ENCODE measurements at places on chromosomes 7 and 10. TPM values are rescaled to one million over a fixed set of nuclear protein-coding genes. Genes with fewer than 3 reads are reported as not detected.

DNA sequence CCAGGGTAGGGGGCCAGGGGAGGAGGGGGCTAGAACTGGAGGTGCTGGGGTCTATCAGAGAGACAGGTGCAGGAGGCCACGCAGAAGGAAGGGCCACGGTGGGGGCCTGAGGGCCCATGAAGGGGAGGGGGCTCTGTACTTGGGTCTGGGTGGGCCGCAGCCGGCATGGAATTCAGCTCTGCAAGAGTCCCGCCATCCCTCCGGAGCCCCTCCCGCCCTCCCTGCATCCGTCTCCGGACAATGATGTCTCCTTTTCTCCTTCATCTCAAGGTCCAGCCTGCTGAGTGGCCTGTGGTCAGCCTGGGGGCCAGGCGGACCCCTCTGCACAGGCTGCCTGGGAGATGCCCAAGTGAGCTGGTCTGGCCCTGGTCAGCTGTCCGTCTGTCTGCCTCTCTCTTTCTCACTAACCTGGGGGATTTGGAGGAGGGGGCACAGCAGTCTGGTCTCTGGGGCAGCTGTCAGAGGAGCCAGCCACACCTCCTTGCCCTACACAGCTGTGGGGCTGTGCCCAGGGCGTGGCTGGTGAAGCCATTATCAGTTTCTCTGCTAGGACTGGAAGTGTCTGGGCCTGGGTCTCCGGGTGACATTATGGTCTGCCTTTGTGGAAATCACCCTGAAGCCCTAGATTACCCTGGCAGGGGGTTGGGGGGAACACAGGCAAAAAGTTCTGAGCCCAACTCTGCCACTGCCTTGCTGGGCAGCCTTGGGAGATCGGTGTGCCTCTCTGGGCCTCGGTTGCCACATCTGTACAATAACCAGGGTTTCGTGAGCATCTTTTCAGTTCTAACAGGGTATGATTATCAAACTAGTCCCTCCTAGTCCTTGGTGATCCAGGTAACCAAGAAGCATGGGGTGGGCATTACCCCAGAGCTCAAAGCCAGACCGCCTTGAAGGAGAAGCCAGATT is 19.0 kb upstream of the HSPB1 start:
- H3K27ac ChIP-seq, result no peak overlapping the region
- no peaks in the 10 kb centered on the region for H3K27me3 ChIP-seq
- peaks cover 23% of the 10 kb centered on the region for H3K4me1 ChIP-seq
- no peaks in the 10 kb centered on the region for H3K36me3 ChIP-seq
- peak overlapping the region; percentile 59 for H3K4me3 ChIP-seq

- peaks cover 27% of the 10 kb centered on the region for H3K4me1 ChIP-seq
- H3K36me3 ChIP-seq, result no peaks in the 10 kb centered on the region
- DNase-seq, result no peak
- no peaks in the 10 kb centered on the region for H3K27me3 ChIP-seq
These were observed 57.0 kb upstream of the DNAJB6 start for GRCh38 chr7:157279741-157280215.

- H3K4me3 ChIP-seq, result no peak overlapping the region
- H3K4me1 ChIP-seq, result peaks cover 25% of the 10 kb centered on the region
- no peaks in the 10 kb centered on the region for H3K27me3 ChIP-seq
- H3K36me3 ChIP-seq, result peaks cover 10% of the 10 kb centered on the region
- H3K27ac ChIP-seq, result no peak overlapping the region
These were observed 104.5 kb downstream of the SMURF1 start for GRCh38 chr7:99039384-99039891.

- H3K27ac ChIP-seq, result no peak overlapping the region
- H3K4me1 ChIP-seq, result peaks cover 11% of the 10 kb centered on the region
- no peaks in the 10 kb centered on the region for H3K36me3 ChIP-seq
- H3K27me3 ChIP-seq, result 0 out of 2 replicates have a peak, but pooled peaks cover 2% of the 10 kb centered on the region
These were observed 545 bp downstream of the NACAD start for GRCh38 chr7:45088146-45088701.

DNA sequence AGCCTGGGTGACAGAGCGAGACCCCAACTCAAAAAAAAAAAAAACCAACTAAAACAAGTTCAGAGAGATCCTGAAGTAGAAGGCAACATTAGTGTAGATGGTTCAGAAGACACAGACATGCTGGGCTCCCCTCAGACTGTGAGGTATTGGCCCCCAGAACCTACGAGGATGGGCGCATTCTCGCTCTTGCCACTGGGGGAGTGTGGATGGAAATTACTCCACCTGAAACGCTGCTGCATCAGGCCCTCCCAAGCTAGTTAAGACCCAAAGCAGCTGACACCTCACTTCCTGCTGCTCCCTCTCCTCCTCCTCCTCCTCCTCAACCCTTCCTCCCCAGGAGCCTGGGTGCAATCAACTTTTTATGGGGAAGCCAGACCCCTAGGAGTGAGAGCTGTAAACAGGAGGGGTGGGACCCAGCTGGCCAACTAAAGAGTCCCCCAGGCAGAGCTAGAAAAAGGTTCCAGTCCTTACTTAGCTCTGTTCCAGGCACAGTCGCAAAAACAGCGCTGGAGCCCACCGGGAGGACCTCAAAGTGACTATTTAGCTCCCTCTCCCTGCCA is 7.4 kb downstream of the SH3PXD2A start:
- H3K36me3 ChIP-seq, result no peaks in the 10 kb centered on the region
- DNase-seq, result no peak
- H3K27me3 ChIP-seq, result no peaks in the 10 kb centered on the region
- peaks cover 32% of the 10 kb centered on the region for H3K4me1 ChIP-seq
- no peak overlapping the region for H3K4me3 ChIP-seq
- no peak overlapping the region for H3K27ac ChIP-seq

GRCh38 chr7:97130417-97131139 is 13.1 kb downstream of the SDHAF3 start:
- H3K4me3 ChIP-seq, result no peak overlapping the region
- DNase-seq, result no peak
- no peaks in the 10 kb centered on the region for H3K27me3 ChIP-seq
- H3K27ac ChIP-seq, result no peak overlapping the region
- H3K36me3 ChIP-seq, result no peaks in the 10 kb centered on the region

The AIFM2 gene
- 16.6 TPM for total RNA-seq

The PTF1A gene
- not detected for total RNA-seq

The STAG3 gene
- total RNA-seq, result 1.7 TPM

GRCh38 chr7:94088560-94088959 is 84.4 kb upstream of the BET1 start:
- H3K27me3 ChIP-seq, result peaks cover 3% of the 10 kb centered on the region
- H3K4me1 ChIP-seq, result no peaks in the 10 kb centered on the region
- no peak overlapping the region for H3K4me3 ChIP-seq
- DNase-seq, result no peak
- no peaks in the 10 kb centered on the region for H3K36me3 ChIP-seq

DNA sequence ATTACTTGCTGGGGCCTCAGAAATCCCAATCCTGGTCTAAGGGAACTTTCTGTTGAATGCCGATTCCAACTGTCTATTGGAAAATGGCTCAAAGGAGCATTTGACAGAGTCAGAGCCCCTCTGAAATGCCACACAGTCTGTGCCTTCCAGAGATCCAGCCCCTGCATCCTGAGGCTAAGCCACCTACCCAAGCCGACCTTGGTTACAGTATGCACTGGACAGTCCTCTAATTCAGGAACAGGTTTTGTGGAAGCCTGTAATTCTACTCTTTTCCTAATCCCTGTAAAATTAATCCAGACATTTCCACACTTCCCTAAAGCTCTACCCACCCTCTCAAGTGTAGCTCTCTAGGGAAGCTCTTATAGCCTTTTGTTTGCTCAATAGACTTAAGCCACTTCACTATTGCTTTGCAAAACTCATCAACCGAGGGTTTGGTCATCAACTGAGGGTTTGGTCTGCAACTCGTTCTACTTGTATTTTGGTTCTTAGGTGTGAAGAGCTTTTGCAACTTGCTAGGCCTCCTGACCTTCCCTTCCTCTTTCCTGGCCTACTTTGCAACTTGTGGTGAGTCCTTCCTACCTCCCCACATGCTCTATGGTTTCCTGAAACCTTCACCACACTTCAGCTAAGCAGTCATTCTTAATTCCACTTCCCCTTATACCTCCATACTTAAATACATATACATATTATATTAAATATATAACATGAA is 364.8 kb downstream of the SFMBT2 start:
- no peak for DNase-seq
- H3K36me3 ChIP-seq, result no peaks in the 10 kb centered on the region
- no peak overlapping the region for H3K4me3 ChIP-seq
- no peak overlapping the region for H3K27ac ChIP-seq

DNA sequence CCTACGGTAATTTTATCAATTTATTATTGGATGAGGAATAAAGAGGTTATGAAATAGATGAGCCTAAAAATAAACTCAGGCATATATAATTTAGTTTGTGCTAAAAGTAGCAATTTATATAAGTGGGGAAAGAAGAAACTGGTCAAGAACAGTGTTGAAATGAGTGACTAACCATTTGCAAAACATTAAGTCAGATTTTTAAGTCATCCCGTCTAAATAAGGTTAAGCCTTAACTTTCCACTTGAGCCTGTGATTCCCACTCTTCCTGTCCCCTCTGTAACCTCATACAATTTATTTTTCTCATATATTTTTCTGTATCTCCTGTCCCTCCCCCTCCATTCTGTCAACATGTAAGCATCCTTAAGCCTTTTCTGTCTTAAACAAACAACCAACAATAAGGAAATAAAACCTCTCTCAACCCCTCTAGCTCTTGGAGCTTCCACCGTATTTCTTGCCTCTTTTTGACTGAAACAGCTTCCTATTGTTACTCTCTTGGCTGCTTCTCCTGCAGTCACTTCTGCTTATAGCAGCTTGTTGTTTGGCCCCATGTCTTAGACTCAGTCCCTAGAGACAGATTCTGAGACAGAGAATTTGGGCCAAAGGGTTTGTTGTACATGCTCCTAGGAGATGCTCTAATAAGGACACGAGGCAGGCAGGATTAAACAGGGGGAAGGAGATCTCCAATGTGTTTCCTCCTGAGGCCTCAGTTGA is 109.7 kb downstream of the GNAI1 start:
- H3K27me3 ChIP-seq, result no peaks in the 10 kb centered on the region
- H3K4me3 ChIP-seq, result no peak overlapping the region
- no peaks in the 10 kb centered on the region for H3K36me3 ChIP-seq
- no peak overlapping the region for H3K27ac ChIP-seq
- no peak for DNase-seq
- no peaks in the 10 kb centered on the region for H3K4me1 ChIP-seq

- H3K4me3 ChIP-seq, result no peak overlapping the region
- no peak for DNase-seq
- no peak overlapping the region for H3K27ac ChIP-seq
- no peaks in the 10 kb centered on the region for H3K27me3 ChIP-seq
- no peaks in the 10 kb centered on the region for H3K36me3 ChIP-seq
These were observed 82.9 kb upstream of the HGF start for GRCh38 chr7:81852701-81853100.

GRCh38 chr10:133405844-133406527 is 12.0 kb downstream of the MTG1 start:
- H3K27me3 ChIP-seq, result no peaks in the 10 kb centered on the region
- H3K36me3 ChIP-seq, result peaks cover 5% of the 10 kb centered on the region
- no peak for DNase-seq
- H3K27ac ChIP-seq, result no peak overlapping the region
- no peaks in the 10 kb centered on the region for H3K4me1 ChIP-seq

GRCh38 chr7:3380034-3380433 is 79.0 kb downstream of the SDK1 start:
- H3K36me3 ChIP-seq, result no peaks in the 10 kb centered on the region
- no peak overlapping the region for H3K4me3 ChIP-seq
- peak overlapping the region; percentile 49 for H3K27ac ChIP-seq
- no peaks in the 10 kb centered on the region for H3K27me3 ChIP-seq
- DNase-seq, result no peak
- H3K4me1 ChIP-seq, result peaks cover 33% of the 10 kb centered on the region

The ZNF438 gene
- 2.0 TPM for total RNA-seq

DNA sequence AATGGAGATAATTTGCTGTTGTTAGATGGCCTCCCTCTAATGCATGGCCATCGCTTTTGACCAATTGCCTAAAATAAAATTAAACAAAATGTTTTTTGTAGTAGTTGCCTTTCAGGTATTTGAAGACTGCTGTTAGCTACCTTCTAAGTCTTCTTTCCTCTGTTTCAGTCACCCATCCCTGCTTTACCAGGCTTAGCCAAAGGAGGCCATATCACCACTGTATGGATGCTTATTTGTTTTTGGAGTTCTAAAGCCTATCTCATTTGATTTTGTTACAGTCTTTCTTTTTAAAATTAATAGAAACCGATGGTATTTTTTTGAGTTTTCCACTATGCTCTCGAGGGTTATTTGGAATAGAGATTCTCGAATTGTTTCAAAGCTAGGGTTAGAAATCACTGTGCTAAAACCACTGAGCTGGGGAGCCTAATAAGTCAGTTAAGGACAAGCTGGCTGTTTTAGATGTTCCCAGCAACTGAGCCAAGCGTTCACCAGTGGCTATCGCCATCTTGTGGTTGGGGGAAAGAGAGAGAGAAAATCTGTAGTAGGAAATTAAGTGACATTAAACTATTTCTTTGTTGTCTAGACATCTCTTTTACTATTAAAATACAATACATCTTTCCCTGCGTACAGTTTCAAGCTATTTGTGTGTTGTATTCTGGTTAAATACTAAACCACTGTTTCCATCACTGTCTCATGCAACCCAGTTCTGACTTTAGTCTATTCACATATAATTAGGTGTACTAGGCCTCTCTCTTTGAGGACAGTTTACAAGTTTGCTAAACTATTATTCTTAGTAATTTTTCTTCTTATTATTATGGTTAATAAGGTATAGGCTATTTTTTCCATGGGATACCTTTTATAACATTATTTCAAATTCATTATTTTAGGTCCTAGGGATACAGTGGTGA is 52.2 kb downstream of the GPR158 start:
- H3K27me3 ChIP-seq, result no peaks in the 10 kb centered on the region
- H3K4me3 ChIP-seq, result no peak overlapping the region
- peak; percentile 7 for DNase-seq

DNA sequence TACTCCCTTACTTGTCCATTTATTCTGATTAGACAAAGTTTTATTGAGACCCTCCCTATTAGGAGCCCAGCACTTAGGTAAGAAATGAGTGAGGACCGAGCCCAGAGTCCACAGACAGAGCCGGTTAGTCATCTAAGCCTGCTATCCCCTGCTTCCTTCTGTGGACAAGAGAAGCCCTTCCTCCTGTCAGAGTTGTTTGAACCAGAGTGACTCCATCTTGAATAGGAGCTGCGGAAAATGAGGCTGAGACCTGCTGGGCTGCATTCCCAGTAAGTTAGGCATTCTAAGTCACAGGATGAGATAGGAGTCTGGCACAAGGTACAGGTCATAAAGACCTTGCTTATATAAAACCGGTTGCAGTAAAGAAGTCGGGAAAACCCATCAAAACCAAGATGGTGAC is 109.1 kb downstream of the CPXM2 start:
- no peaks in the 10 kb centered on the region for H3K4me1 ChIP-seq
- H3K27ac ChIP-seq, result no peak overlapping the region
- H3K27me3 ChIP-seq, result peaks cover 48% of the 10 kb centered on the region
- no peak for DNase-seq

- no peaks in the 10 kb centered on the region for H3K27me3 ChIP-seq
- peaks cover 42% of the 10 kb centered on the region for H3K36me3 ChIP-seq
- no peak overlapping the region for H3K4me3 ChIP-seq
- H3K4me1 ChIP-seq, result no peaks in the 10 kb centered on the region
- no peak for DNase-seq
These were observed 138.9 kb downstream of the EGFR start for GRCh38 chr7:55157764-55158105.

Data from Panc1 (cell line).